Lung (tissue), 17 donors: ENCODE measurements at places on chromosomes 3 and 15. TPM values are rescaled to one million over a fixed set of nuclear protein-coding genes. Genes with fewer than 3 reads are reported as not detected.

DNA sequence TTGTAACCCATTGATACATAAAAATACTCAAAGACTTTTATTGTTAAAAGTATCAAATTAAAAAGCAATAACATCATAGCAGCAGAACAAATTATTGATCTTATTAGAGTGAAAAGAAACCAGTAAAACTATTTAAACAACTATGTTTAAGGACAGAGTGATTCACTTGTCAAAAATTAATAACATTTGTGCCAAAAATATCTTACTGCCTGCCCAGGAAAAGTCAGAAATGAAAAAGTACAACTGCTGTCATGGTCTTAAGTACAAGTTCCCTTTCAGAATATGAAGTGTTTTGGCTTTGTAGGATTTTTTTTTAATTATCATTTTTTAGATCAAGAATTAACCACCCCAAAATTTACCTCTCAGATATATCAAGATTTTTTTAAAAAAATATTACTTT lies 3.4 kb downstream of the IFT57 start:
- H3K27me3 ChIP-seq, result no peaks in the 10 kb centered on the region
- no peak overlapping the region for H3K27ac ChIP-seq
- DNase-seq, result no peak
- H3K4me3 ChIP-seq, result no peak overlapping the region
- peaks cover 12% of the 10 kb centered on the region for H3K4me1 ChIP-seq
- H3K36me3 ChIP-seq, result peaks cover 8% of the 10 kb centered on the region

The ZNF280D gene
- 9.3 TPM for polyA plus RNA-seq

GRCh38 chr3:138082992-138083386 lies 32.4 kb downstream of the DZIP1L start:
- H3K36me3 ChIP-seq, result peaks cover 48% of the 10 kb centered on the region
- H3K27ac ChIP-seq, result no peak overlapping the region
- H3K4me3 ChIP-seq, result no peak overlapping the region
- no peaks in the 10 kb centered on the region for H3K4me1 ChIP-seq

GRCh38 chr3:48561045-48561736 lies 2.4 kb downstream of the UCN2 start:
- no peaks in the 10 kb centered on the region for H3K27me3 ChIP-seq
- peak; percentile 62 for DNase-seq
- H3K36me3 ChIP-seq, result no peaks in the 10 kb centered on the region
- H3K4me3 ChIP-seq, result no peak overlapping the region

DNA sequence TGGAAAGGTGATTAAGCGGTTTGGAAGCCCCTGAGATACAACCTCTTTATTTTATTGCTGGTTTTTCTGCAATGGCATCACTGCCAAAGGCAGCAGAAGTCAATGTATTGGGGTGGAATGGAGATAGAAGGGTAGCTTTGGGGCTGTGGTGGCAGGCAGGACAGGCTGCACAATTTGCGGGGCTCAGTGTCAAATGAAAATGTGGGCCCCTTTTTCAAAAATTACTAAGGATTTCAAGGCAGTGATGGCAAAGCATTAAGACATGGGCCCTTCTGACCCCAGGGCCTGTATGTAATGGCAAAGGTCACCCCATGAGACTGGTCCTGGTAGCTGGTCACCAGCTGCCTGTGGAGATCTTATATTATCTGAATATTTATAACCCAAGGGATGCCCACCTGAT lies 29.3 kb upstream of the GALNT15 start:
- DNase-seq, result no peak
- H3K27me3 ChIP-seq, result no peaks in the 10 kb centered on the region
- H3K27ac ChIP-seq, result no peak overlapping the region
- H3K4me1 ChIP-seq, result peaks cover 6% of the 10 kb centered on the region
- H3K36me3 ChIP-seq, result no peaks in the 10 kb centered on the region
- no peak overlapping the region for H3K4me3 ChIP-seq

GRCh38 chr3:13025090-13025489 lies 48.1 kb downstream of the IQSEC1 start:
- no peak overlapping the region for H3K27ac ChIP-seq
- H3K27me3 ChIP-seq, result no peaks in the 10 kb centered on the region
- DNase-seq, result no peak
- H3K4me1 ChIP-seq, result peaks cover 5% of the 10 kb centered on the region
- no peak overlapping the region for H3K4me3 ChIP-seq
- no peaks in the 10 kb centered on the region for H3K36me3 ChIP-seq

- no peaks in the 10 kb centered on the region for H3K27me3 ChIP-seq
- H3K4me1 ChIP-seq, result no peaks in the 10 kb centered on the region
- H3K27ac ChIP-seq, result no peak overlapping the region
- H3K4me3 ChIP-seq, result no peak overlapping the region
- H3K36me3 ChIP-seq, result peaks cover 9% of the 10 kb centered on the region
These were observed 48.6 kb downstream of the UNC13C start for GRCh38 chr15:54026891-54027290.

The SNX33 gene
- 19.3 TPM for polyA plus RNA-seq

The SIN3A gene
- polyA plus RNA-seq, result 19.9 TPM

GRCh38 chr3:22308871-22309270 lies 557.9 kb upstream of the ZNF385D start:
- H3K36me3 ChIP-seq, result no peaks in the 10 kb centered on the region
- no peak overlapping the region for H3K27ac ChIP-seq
- peak; percentile 42 for DNase-seq
- H3K4me3 ChIP-seq, result no peak overlapping the region

The TTLL13 gene
- polyA plus RNA-seq, result 0.12 TPM

GRCh38 chr3:117880638-117881037 lies 1154.0 kb downstream of the IGSF11 start:
- no peaks in the 10 kb centered on the region for H3K27me3 ChIP-seq
- no peaks in the 10 kb centered on the region for H3K36me3 ChIP-seq
- no peak overlapping the region for H3K4me3 ChIP-seq

The RASGRF1 gene
- polyA plus RNA-seq, result 10.9 TPM

- H3K4me1 ChIP-seq, result no peaks in the 10 kb centered on the region
- no peak overlapping the region for H3K4me3 ChIP-seq
- H3K27me3 ChIP-seq, result no peaks in the 10 kb centered on the region
These were observed 757.8 kb downstream of the AGBL1 start for GRCh38 chr15:86837294-86838061.

The CPLX3 gene
- 0.10 TPM for polyA plus RNA-seq

The SEC62 gene
- polyA plus RNA-seq, result 55.5 TPM

DNA sequence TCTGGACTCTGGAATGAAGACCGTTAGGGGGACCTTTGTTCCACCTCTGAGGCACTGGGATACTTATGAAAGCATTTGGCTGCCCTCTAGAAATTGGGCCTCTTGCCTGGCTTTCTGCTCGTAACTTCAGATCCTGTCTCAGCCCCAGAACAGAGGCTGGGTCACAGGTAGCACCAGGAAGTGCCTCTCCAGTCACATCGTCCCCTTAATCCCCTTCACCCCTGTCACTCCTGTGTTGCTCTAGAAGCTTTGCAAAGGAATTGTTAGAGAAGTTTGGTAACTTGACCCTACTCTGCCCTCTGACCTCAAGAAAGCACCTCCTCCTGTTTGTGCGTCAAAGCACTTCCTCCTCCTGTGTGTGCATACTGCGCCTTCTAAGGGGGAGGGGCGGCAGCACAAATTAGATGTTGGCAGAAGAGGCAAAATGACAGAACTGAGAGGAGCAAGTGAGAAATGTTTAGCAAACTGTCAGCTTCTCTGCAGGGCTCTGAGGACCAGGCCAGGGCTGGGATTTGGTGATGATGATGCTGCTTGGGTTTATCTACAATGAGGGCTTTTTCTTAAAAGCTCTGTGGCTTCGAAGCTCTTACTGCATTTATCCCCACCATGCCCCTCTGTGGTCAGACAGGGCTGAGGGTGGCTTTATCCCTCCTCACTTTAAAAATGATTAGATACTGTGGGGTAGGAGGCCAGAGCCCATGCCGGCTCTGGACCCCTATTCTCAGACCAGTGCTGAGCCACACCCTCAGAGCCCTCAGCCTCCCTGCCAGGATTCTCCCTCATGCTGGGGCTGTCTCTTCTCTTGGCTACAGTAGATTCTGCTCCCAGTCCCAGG lies 76.2 kb downstream of the LARS2 start:
- H3K27ac ChIP-seq, result no peak overlapping the region
- H3K4me1 ChIP-seq, result no peaks in the 10 kb centered on the region
- no peaks in the 10 kb centered on the region for H3K27me3 ChIP-seq
- peak; percentile 41 for DNase-seq

- peaks cover 5% of the 10 kb centered on the region for H3K4me1 ChIP-seq
- DNase-seq, result no peak
- no peak overlapping the region for H3K27ac ChIP-seq
- no peak overlapping the region for H3K4me3 ChIP-seq
These were observed 34.2 kb downstream of the CLEC3B start for GRCh38 chr3:45060165-45060892.

The PP2D1 gene
- not detected for polyA plus RNA-seq

- no peaks in the 10 kb centered on the region for H3K4me1 ChIP-seq
- no peak overlapping the region for H3K27ac ChIP-seq
- H3K36me3 ChIP-seq, result no peaks in the 10 kb centered on the region
- no peak overlapping the region for H3K4me3 ChIP-seq
These were observed 57.2 kb upstream of the MCF2L2 start for GRCh38 chr3:183485585-183485984.

The CCDC50 gene
- 28.2 TPM for polyA plus RNA-seq

GRCh38 chr3:197181741-197182140 lies 116.7 kb downstream of the DLG1 start:
- no peaks in the 10 kb centered on the region for H3K27me3 ChIP-seq
- H3K4me1 ChIP-seq, result no peaks in the 10 kb centered on the region
- H3K4me3 ChIP-seq, result no peak overlapping the region
- peaks cover 3% of the 10 kb centered on the region for H3K36me3 ChIP-seq

DNA sequence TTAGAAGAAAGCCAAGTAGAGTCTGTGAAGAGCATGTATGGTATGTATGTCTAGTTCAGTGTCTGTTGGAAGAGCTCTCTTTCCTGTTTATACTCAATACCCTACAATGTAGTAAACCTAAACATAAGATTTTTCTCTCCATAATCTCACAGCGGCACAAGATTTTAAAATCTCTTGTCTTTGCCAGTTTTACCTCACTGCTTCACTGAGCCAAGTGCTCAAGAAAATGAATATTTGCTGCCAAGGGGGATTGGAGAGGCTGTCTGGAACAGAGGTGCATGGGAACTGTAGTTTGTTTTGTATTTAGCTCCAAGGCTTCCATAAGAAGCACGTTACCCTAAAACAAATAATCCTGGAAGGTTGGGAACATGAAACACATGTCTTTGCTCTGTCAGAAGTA lies 49.5 kb upstream of the FHIT start:
- H3K27me3 ChIP-seq, result no peaks in the 10 kb centered on the region
- H3K27ac ChIP-seq, result no peak overlapping the region
- H3K36me3 ChIP-seq, result no peaks in the 10 kb centered on the region

- DNase-seq, result no peak
- peaks cover 13% of the 10 kb centered on the region for H3K36me3 ChIP-seq
- H3K4me3 ChIP-seq, result no peak overlapping the region
- no peaks in the 10 kb centered on the region for H3K27me3 ChIP-seq
- peaks cover 40% of the 10 kb centered on the region for H3K4me1 ChIP-seq
These were observed 533.4 kb downstream of the FOXP1 start for GRCh38 chr3:71050166-71050537.

DNA sequence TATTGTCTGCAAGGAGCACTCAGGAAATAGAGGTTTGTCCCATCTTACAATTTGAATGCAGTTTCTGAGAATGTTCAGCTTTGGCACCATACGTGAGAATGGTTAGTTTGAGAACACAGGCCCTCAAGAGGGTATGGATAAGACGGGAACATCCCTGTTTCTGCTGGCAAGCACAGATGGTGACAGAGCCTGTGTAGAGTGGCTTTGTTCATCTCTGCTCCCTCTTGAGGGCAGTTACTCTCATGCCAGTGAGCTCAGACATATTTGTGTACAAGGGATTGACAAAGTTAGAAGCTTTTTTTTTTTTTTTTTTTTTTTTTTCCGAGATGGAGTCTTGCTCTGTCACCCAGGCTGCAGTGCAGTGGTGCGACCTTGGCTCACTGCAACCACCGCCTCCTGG lies 71.5 kb upstream of the FILIP1L start:
- no peak for DNase-seq
- no peaks in the 10 kb centered on the region for H3K36me3 ChIP-seq
- H3K4me3 ChIP-seq, result no peak overlapping the region
- H3K4me1 ChIP-seq, result peaks cover 5% of the 10 kb centered on the region
- no peaks in the 10 kb centered on the region for H3K27me3 ChIP-seq

DNA sequence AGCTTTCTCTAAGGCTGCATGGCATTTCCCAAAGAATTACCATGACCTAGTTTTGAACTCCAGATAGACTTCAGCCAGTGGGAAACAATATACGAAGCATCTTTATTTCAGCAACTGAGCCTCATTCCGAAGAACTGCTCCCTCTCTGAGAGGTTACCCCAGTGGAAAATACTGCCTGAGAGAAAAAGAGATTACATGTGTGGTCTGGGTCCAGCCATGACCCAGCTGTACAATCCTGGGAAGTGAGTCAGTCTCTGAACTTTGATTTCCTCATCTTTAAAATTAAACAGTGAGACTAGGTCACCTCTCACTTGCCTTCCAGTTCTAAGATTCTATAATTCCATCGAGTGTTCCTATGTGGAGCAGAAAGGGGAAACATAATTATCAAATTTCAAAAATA lies 42.4 kb downstream of the TNIK start:
- H3K36me3 ChIP-seq, result no peaks in the 10 kb centered on the region
- DNase-seq, result no peak
- peaks cover 3% of the 10 kb centered on the region for H3K4me1 ChIP-seq
- no peaks in the 10 kb centered on the region for H3K27me3 ChIP-seq
- H3K27ac ChIP-seq, result peak overlapping the region; percentile 79

The C15orf62 gene
- 0.87 TPM for polyA plus RNA-seq

- no peaks in the 10 kb centered on the region for H3K36me3 ChIP-seq
- no peaks in the 10 kb centered on the region for H3K27me3 ChIP-seq
- no peak overlapping the region for H3K4me3 ChIP-seq
- no peak for DNase-seq
These were observed 19.5 kb downstream of the SLC4A7 start for GRCh38 chr3:27464646-27465045.

The GALNT15 gene
- 8.4 TPM for polyA plus RNA-seq

The CFAP91 gene
- polyA plus RNA-seq, result 3.4 TPM

The C3orf38 gene
- polyA plus RNA-seq, result 9.0 TPM

- DNase-seq, result no peak
- H3K4me1 ChIP-seq, result no peaks in the 10 kb centered on the region
- peaks cover 5% of the 10 kb centered on the region for H3K36me3 ChIP-seq
These were observed 49.8 kb downstream of the SGO1 start for GRCh38 chr3:20136231-20136630.

DNA sequence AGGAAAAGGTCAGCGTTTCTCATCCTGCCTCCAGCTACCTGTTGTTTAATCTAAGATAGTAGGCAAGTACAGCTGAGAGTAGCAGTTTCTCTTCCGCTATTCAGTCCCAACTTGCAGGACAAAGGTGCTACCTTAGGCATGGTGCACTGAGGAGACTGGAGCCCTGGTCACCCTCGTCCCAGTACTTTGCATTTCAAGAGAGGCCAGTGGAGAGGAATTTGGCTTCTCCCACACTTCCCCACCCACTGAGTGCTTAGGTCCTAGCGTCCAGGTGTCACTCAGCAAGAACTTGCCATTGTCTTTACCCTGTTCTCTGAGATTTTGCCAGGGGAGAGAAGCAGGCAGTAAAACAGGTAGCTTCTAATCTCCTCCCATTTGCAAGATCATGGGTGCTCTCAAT lies 12.5 kb upstream of the RPN1 start:
- no peaks in the 10 kb centered on the region for H3K36me3 ChIP-seq
- H3K27ac ChIP-seq, result no peak overlapping the region
- no peak overlapping the region for H3K4me3 ChIP-seq
- no peaks in the 10 kb centered on the region for H3K4me1 ChIP-seq
- H3K27me3 ChIP-seq, result no peaks in the 10 kb centered on the region
